Aorta (tissue), 5 donors: ENCODE measurements at places on chromosomes 5 and 9. TPM values are rescaled to one million over a fixed set of nuclear protein-coding genes. Genes with fewer than 3 reads are reported as not detected.

Gene PCDHB15
- total RNA-seq, result 10.9 TPM

Gene FAM200C
- total RNA-seq, result 8.2 TPM

Gene DNAI1
- total RNA-seq, result not detected

Gene ACSL6
- 0.42 TPM for total RNA-seq

Gene NMUR2
- total RNA-seq, result not detected

Gene SRP19
- total RNA-seq, result 33.4 TPM

DNA sequence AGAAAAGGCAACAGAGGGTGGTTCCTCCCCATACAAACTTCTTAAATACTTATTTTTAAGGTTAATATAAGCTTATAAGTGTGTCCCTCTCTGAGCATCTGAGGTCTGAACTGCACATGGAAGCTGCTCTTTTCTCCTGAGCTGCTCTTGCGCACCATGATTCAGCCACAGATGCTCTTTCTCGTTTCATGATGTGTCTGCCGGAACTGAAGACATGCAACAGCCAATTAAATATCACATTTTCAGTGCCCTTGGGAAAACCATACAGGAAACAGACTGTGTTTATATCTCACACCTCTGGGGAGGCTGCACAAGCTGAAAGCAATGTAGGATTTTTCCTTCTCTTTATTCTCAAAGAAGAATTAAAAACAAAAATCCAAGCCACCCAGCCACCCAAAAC, 96.8 kb upstream of the NREP start:
- no peak for DNase-seq
- H3K36me3 ChIP-seq, result no peaks in the 10 kb centered on the region
- no peaks in the 10 kb centered on the region for H3K27me3 ChIP-seq
- H3K27ac ChIP-seq, result no peak overlapping the region

DNA sequence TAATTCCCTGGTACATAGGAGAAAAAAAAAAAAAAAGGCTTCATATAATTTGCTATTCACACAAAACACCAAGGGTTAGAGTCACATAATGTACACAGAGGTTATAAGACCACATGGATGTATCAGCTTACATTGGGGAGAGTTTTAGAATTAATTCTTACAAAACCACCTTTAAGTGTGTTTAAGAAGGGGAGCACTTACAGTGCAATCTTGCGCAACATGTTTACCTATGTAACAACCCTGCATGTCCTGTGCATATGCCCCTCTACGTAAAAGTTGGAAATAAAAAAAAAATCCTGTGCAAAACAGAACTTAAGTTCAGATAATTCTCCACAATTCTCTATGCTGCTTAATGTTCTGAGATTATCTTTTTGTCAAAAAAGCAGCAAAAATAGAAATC, 190.0 kb downstream of the DENND1A start:
- no peaks in the 10 kb centered on the region for H3K4me1 ChIP-seq
- H3K36me3 ChIP-seq, result no peaks in the 10 kb centered on the region
- H3K4me3 ChIP-seq, result no peak overlapping the region
- no peak for DNase-seq
- H3K27ac ChIP-seq, result no peak overlapping the region

DNA sequence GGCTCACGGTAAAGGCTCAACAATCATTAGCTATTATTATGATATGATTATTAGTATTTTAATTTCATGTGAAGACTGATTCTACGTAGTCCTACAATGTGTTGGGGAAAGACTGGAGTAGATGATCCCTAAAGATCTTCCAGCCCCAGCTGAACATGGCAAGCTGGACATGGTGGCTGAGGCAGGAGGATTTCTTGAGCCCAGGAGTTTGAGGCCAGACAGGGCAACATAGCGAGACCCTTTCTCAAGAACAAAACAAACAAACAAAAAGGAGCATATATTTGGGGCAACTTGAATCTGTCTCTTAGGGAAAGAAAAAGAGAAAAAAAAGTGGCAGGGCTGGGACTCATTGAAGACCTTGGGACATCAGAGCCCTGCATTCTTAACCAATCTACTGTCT, 16.2 kb upstream of the FAT2 start:
- H3K36me3 ChIP-seq, result no peaks in the 10 kb centered on the region
- no peaks in the 10 kb centered on the region for H3K4me1 ChIP-seq
- no peak overlapping the region for H3K27ac ChIP-seq
- no peaks in the 10 kb centered on the region for H3K27me3 ChIP-seq
- H3K4me3 ChIP-seq, result no peak overlapping the region

DNA sequence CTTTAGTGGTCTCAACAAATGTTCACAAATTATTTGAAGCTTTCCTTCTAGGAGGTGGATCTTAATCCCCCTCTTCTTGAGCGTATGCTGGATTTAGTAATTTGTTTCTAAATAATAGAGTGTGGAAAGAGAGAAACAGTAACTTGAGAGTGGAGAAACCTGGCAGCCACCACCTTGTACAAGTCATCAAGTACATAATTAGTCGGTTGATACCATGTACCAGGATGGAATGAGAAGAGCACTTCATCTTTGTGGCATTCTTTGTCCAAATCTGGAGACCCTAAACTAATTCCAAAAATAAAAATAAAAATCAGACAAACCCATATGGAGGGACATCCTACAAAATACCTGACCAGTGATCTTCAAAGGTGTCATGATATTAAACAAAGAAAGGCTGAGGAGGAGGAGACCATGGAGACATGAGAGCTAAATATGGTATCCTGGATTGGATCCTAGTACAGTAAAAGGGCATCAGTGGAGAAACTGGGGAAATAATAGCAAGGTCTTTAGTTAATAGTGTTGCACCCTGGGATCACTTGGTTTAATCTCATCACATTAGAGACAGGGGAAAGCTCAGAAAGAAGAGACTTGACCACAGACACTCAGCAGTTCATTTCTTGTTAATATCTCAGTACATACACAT, 147.9 kb downstream of the ASTN2 start:
- H3K27me3 ChIP-seq, result no peaks in the 10 kb centered on the region
- H3K27ac ChIP-seq, result no peak overlapping the region
- H3K4me3 ChIP-seq, result no peak overlapping the region
- no peaks in the 10 kb centered on the region for H3K36me3 ChIP-seq

DNA sequence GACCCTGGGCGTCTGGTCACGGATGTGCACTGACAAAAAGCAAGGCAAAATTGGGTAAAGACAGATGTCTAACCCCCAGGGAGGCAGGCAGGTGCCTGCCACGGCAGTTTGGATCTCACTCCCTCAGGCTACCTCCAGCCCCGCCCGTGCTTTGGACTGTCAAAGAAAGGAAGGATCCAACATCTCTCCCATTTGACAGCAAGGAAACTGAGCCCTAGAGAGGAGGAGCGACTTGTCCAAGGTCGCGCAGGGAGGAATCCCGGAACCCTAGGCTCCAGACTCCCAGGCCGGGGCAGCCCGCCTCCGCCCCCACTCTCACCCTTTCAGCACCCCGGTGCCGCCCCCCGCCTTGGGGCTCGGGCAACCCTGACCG, 376 bp downstream of the GOLGA1 start:
- H3K27me3 ChIP-seq, result no peaks in the 10 kb centered on the region
- peak overlapping the region; percentile 87 for H3K4me3 ChIP-seq
- DNase-seq, result no peak
- H3K4me1 ChIP-seq, result no peaks in the 10 kb centered on the region
- peak overlapping the region; percentile 95 for H3K27ac ChIP-seq

DNA sequence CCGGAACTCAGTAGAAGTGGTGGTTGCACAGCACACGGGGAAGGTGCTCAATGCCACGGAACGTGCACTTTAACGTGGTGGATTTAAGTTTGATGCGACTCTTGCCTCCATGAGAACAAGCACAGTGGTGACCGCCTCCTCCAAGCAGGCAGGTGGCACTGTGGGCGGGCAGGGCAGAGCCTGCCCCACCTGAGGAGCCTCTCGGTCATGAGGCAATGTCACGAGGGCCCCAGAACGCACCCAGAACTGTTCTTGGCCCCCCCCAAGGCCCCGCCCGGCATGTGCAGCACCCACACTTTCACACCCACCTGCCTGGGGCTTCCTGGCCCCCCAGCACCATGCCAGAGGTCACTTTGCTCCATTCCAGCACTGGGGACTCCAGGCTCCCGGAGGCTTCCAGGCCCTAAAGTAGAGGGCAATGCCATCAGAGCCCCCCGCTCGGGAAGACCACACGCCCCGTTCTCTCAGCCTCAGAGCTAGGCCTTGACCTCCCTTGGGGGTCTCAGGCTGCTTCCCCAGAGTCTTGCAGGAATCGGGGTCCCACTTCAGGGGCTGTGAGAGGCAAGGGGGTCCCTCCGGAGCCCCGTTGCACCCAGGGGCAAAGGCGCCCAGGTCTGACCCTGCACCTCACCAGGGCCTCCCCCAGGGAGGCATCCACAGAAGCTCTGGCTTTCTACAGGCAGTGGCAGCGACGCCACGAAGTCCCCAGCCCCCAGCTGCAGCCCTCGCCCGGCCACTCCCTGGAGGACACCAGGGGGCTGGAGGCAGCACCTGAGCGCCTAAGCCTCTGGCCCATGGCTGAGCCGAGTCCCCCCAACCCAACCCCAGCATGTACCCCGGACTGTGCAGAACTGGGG, 14.0 kb downstream of the CCDC187 start:
- DNase-seq, result no peak
- no peak overlapping the region for H3K4me3 ChIP-seq
- no peaks in the 10 kb centered on the region for H3K27me3 ChIP-seq

DNA sequence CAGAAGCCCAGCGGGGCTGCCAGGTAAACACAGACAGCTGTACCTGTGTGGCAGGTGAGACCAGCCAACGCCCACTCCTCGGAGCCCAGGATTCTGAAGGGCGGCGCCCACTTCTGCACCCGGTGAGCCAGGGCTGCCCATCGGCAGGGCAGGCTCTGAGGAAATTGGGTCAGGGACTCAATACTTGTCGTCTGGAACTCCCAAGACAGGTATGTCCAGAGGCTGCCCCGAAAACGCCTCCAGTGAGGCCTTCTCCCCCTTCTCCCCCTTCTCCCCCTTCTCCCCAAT, 19.8 kb downstream of the GLT6D1 start:
- H3K4me3 ChIP-seq, result no peak overlapping the region
- H3K27ac ChIP-seq, result no peak overlapping the region
- no peak for DNase-seq
- H3K36me3 ChIP-seq, result no peaks in the 10 kb centered on the region
- H3K27me3 ChIP-seq, result no peaks in the 10 kb centered on the region

GRCh38 chr9:128250839-128251731, 24.7 kb downstream of the GOLGA2 start:
- no peak for DNase-seq
- H3K36me3 ChIP-seq, result no peaks in the 10 kb centered on the region
- H3K27me3 ChIP-seq, result no peaks in the 10 kb centered on the region

GRCh38 chr5:67133776-67134175, 62.8 kb downstream of the CD180 start:
- no peak overlapping the region for H3K4me3 ChIP-seq
- H3K4me1 ChIP-seq, result no peaks in the 10 kb centered on the region
- DNase-seq, result no peak
- no peak overlapping the region for H3K27ac ChIP-seq
- H3K27me3 ChIP-seq, result no peaks in the 10 kb centered on the region

DNA sequence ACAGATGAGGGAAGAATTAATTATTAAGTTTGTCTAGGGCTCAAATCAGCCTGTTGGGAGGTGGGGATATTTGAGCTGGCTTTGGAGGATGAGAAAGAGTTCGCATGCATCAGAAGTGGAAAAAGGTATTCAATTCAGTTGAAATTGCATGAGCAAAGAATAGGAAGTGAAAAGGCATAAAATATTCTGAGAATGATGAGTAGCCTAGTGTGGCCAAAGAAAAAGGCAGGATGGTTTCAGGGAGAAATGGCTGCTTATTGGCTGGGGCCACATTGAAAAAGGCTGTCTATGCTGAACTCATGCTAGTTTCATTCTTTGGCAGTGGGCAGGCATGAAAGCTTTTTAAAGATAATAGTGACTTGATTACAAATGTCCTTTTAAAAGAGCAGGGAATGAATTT, 235.4 kb upstream of the RIOK2 start:
- H3K36me3 ChIP-seq, result no peaks in the 10 kb centered on the region
- no peaks in the 10 kb centered on the region for H3K27me3 ChIP-seq
- no peak for DNase-seq
- H3K4me1 ChIP-seq, result no peaks in the 10 kb centered on the region
- no peak overlapping the region for H3K4me3 ChIP-seq
- no peak overlapping the region for H3K27ac ChIP-seq

DNA sequence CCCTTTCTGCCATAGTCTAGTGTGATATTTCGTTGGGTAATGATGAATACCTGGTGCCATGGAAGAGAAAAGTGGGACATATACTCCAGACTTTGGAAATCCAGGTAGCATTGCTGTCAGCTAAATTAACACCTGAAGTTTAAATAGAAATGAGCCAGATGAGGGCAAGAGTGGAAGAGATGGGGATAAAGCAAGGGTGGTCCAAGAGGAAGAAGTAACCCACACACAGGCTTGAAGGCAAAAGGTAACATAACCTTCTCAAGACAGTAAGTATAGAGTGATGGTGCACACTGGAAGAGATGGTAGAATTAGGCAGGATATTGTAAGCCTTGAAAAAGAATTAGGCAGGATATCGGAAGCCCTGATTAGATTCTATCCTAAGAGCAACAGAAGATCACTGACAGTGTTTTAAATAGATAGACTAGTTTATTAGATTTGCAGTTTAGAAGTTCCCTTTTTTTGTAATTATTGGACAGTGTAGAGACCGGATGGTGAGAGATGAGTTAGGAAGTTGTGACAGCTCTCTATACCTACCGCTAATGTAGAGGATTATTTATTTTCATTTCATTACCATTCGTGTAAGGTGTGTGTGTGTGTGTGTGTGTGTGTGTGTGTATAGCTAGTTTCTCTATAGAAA, 16.8 kb downstream of the ANXA1 start:
- H3K27ac ChIP-seq, result no peak overlapping the region
- no peak for DNase-seq
- H3K27me3 ChIP-seq, result no peaks in the 10 kb centered on the region
- H3K4me3 ChIP-seq, result no peak overlapping the region
- peaks cover 7% of the 10 kb centered on the region for H3K36me3 ChIP-seq
- no peaks in the 10 kb centered on the region for H3K4me1 ChIP-seq

- no peak overlapping the region for H3K4me3 ChIP-seq
- H3K36me3 ChIP-seq, result no peaks in the 10 kb centered on the region
- H3K27ac ChIP-seq, result no peak overlapping the region
These were observed 3.5 kb upstream of the TNIP1 start for GRCh38 chr5:151084363-151084762.
